NCI-H146 (cell line): ENCODE measurements at places on chromosomes 2 and 18.

- DNase-seq: no peak
These were observed 123.6 kb downstream of the ZEB2 start for GRCh38 chr2:144396318-144396717.

DNA sequence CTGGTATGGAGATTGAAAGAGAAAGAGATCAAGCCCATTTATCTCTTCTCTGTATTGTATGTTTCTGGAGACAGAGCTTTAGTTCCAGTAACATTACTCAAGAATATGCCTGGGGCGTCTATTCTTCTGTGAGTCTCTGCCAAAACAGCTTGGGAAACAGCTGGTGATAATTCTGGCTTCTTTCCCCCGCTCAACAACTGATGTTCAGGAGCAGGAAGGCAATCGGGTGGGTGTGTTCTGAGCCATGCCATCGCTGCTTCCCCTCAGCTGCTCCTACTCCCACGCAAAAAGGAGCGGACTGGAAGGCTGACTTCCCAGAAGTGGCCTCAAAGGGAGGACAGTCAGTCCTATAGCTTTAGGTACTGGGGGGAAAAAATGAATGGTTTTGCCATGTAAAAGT is 695.1 kb downstream of the PLCL1 start:
- no peak for DNase-seq

GRCh38 chr2:240294514-240294913 is 140.9 kb upstream of the GPC1 start:
- no peak for DNase-seq

DNA sequence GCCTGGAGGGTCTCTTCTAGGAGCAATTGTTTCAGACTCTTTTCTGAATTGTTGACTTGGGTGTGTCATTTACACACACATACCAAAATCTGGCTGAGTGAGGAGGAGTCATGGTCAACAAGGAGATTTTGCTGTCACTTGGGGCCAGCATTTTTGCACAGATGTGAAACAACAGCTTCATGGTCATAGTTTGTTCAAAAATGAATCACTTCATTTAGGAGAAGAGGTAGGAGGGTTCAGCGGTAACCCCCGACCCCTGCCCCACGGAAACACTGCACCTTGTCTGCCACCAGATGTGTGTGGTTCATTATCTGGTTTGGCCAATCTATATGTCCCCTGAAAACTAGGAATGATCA is 42.2 kb downstream of the LBH start:
- no peak for DNase-seq

DNA sequence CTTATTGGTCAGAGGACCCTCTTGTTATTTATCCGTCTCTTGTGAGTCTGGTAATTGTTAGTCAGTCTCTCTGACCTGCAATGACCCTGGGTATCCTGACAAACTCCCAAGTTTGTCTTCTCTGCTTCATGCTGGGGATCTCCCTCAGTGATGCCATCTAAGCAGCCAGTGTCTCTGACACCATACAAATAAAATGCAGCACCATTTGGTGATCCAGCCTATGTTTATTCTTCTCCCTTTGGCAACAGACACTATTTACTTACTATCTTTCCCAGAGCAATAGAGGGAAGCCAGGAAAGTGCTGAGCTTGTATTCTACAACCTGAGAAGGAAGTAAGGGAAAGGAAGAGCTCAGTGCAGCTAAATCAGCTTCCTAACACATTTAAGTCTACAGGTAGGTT is 15.9 kb downstream of the SERPINE2 start:
- no peak for DNase-seq

DNA sequence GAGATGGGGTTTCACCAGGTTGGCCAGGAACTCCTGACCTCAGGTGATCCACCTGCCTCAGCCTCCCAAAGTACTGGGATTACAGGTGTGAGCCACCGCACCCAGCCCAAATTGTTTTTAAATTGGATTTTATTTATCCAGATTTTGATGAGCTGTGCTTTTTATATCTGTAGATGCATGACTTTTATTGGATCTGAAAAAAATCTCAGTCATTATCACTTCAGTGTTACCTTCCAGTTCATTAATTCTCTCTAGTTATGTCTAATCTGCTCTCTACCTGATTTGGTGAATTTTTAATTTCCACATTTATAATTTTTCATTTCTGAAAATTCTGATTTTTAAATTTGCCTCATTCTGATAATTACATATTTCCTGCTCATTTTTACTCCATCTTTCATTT is 13.5 kb downstream of the AGFG1 start:
- DNase-seq: no peak

GRCh38 chr18:52499644-52500043 is 159.6 kb downstream of the DCC start:
- DNase-seq: peak; percentile 70
